NCI-H1092 treated with DMSO at 0.1 percent for 48 hours (cell line): ENCODE measurements at places on chromosomes 4 and X.
A peak's percentile ranks its signal among the peaks of the same experiment; 100 is the strongest.

DNA sequence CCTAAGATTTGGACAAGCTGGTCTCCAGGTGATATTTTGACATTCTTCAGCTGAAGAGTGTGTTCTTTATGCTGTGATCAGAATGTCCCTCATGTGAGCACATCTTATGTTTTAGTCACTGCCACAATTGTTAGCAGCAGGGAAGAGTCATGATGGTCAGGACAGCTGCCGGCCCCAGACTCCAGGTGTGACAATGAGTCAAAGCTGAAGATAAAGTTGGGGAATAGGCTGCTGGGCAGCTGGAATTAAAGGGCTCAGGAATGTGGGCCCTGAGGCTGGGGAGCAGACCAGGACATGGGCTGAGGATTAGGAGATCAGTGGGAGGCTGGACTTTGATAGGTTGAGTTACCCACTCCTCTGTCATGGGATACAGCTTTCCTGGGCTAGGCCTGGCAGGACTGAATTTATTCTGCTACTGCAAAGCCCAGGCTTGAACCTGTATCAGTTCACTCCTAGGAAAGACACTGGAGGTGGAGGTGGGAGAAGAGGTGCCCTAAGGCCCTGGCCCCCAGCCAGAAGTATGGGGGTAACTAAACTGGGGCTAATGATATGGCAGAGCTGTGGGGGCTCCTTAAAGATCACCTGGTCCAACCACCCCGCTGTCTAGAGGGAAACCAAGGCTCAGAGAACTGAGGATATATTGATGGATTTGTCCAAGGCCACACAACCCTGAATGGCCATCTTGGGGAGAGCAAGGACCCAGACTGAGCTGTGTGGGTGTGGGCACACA, 119.5 kb downstream of the PJA1 start:
- DNase-seq = no peak

DNA sequence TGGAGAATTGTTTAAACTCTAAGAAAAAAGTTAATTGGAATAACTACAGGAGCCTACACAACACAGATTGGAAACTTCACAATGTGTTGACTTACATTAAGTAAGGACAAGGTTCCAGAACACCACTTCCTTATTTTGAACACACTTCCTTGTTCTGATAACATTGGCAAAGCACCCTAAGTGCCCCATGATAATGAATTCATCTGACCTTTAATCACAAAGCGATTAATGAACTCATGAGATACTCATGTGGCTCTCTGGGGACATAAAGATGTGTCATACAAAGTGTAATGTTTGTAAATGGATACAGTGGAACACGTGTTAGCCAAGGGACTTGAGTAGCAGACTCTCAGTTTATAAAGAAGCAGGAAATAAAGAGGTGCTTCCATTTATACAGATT, 69.0 kb upstream of the ATOH1 start:
- DNase-seq = no peak

- no peak for DNase-seq
Observed at GRCh38 chr4:13524504-13525243, 19.6 kb downstream of the NKX3-2 start.

DNA sequence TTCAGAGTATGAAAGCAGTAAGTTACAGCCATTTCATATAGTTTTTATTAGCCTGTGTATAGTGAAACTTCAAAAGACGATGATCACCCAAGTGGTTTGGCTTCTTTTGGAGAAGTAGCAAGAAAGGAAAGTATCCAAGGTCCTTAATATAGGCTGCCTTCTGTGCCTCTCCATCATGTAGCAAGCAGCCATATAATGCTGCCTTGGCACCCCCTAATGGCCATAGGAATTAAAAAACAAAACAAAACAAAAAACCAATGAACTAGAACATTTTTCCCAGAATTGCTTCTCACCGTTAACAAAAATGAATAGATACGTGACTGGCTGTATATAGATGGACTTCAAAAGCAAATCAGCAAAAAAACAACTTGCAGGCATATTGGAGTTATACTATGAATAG, 18.9 kb downstream of the LAMP2 start:
- DNase-seq = no peak

DNA sequence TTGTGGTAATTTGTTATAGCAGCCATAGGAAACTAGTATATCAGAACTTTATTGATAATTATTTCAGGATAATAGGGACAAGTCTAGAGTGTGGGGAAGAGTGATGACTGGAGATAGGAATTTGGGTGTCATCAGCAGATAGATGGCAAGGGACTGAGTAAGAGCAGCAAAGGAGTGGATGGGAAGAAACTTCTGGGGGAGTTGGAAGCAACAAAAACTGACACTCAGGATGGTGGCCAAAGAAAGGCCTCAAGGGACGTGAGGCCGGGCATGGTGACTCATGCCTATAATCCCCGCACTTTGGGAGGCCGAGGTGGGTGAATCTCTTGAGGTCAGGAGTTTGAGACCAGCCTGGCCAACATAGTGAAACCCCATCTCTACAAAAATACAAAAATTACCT, 9.1 kb upstream of the SLC25A5 start:
- no peak for DNase-seq

GRCh38 chr4:186039697-186040096, 29.3 kb upstream of the TLR3 start:
- peak; percentile 39 for DNase-seq

DNA sequence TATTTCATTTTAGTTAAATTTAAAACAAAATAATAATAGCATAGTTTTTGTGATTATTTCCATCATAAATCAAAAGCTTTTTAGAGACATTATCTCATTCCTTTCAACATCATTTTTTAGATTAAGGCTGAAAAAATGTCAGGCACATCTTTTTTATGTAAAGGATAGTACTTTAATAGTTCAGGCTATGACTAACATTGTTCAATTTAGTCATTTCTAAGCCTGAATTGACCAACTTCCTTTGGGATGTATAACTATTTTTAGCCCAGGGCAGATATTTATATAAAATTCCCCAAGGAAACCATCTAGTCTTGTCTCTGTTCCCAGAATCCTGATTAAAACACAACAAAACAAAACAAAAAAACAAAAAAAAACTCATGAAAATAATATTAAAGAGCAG, 145.6 kb upstream of the PCDH18 start:
- DNase-seq = no peak

DNA sequence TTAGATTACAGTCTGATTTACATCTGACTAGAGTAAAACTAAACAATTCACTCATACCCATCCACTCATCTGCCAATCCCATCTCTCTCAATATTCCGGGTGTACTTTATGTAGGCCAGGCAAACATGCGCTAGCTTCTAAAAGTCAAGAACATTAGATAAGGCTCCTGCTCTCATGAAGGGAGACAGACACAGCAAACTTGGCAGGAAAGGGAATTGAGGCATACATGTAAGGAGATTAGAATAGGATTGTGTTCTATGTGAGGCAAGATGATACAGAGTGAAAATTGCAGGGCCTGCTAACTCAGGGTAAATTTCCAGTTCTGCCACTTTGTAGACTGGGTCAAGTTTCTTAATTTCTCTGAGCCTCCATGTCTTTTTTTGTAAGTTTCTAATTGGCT, 135.8 kb downstream of the CDS1 start:
- no peak for DNase-seq

DNA sequence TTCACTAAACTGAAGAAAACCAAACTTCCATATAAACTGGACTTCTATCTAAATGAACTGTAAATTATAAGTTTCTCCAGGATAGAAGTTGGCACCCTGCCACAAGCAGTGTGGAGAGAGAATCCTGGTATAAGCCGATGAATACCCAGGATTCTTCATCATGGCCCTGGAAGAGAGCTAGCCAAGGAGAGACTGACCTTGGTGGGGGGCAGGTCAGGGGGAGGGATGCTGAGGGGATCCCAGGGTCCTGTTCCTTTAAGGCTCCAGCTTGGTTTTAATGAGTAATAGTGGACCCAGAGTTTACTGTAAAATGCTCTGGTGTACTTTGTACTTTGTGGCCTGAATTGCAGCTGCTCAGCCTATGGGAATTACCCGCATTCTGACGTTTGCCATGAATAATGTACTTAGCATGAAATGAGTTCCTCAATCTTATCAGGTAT, 16.9 kb downstream of the RASSF6 start:
- DNase-seq = no peak

- no peak for DNase-seq
Observed at GRCh38 chr4:59180969-59181368, 2019.2 kb upstream of the ADGRL3 start.

GRCh38 chrX:84876876-84877275, 126.8 kb upstream of the APOOL start:
- DNase-seq = no peak

- DNase-seq = no peak
Observed at GRCh38 chr4:57162499-57163019, 52.4 kb upstream of the IGFBP7 start.

GRCh38 chr4:127503111-127503510, 129.6 kb upstream of the INTU start:
- no peak for DNase-seq

GRCh38 chrX:5399403-5399802, 829.3 kb downstream of the NLGN4X start:
- no peak for DNase-seq

DNA sequence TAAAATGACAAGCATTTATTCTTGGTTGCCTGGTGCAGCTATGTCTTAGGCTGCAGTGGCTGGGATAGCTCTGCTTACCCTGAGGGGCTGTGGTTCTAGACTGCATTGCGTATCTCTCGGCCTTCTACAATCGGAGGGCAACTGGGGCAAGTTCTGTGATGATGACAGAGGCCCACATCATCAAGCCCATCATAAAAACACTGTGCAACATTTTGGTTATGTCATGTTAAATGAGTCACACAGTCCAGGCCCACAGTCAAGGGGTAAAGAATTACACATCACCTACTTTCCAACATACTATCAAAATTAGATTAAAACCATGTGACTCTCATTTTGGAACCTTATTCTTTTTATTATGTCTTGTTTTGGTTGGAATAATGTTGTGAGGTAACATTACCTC, 120.2 kb upstream of the GUCY1A1 start:
- no peak for DNase-seq

DNA sequence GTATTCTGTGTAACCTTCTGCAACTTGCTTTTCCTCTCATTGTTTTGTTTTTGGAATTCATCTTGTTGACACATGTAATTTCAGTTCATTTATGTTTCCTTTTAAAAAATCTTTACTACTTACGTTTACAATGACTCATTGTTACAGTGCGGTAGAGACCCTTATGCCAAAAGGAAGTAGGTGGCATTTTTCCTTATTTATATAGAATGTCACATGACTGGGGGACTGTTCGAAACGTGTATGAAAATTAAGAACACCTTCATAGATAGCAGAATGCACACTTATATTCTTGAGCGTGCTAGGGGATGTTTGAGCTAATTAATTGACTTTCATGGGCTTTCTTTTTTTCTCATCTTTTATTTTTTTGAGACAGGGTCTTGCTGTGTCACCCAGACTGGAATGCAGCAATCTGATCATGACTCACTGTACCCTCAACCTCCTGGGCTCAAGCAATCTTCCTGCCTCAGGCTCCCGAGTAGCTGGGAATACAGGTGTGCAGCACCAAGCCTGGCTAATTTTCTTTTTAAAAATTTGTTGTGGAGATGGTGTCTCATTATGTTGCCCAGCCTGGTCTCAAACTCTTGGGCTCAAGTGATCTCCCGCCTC, 7.3 kb downstream of the REPS2 start:
- no peak for DNase-seq

DNA sequence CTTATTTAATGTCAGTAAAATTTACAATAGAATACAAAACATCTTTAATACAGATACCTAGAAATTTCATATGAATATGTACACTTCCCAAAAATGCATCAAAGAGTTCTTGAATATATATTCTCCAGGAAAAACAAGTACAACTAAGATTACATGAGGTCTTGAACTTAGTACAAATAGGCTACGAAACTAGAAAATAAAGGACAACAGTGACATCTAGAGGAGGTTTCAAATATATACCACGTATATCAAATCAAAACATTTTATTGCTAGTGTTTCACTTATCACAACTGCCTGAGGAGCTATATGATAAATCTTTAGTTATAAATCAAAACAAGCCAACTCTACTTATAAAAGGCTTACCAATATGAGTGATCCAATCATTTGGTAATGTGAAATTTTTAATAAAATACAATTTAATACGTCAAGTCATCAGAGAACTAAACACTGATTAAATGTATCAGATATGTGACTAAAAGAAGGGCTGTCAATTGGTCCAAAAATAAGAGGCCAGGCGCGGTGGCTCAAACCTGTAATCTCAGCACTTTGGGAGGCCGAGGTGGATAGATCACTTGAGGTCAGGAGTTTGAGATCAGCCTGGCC, 36.6 kb downstream of the ANAPC10 start:
- peak; percentile 60 for DNase-seq

DNA sequence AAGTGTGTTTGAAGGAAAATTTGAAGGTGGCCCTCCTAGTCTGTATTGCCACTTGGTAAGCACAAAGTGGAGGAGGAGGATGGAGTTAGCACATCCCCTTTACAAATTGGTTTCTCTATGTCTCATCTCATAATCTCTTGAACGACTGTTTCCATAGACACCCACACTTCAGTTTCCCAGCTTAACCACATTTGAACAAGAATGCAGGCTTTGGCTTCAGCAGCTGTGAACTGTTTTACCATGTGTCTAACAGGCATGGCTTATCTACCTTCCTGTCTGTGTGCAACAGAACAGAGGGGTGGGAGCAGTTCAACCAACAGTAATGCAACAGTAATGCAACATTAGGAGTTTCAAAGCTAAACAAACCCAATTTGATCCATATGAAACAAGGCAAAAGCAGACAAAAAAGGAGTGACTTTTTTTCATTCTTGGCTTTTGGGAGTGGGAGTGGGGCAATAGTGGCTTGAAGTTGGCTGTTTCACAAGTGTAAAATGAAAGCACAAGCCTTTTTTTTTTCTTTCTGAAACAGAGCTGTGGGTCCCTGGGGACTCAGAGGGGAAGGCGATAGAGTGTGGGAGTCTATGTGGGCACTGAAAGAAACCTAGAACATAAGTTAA, 108.0 kb downstream of the ITM2A start:
- DNase-seq = no peak

GRCh38 chr4:82745173-82745842, 53.3 kb downstream of the SCD5 start:
- DNase-seq = no peak

GRCh38 chrX:110008011-110008635, 5.2 kb downstream of the TMEM164 start:
- no peak for DNase-seq
